ENCODE measurements at places on chromosomes 11 and 22. TPM values are rescaled to one million over a fixed set of nuclear protein-coding genes. Genes with fewer than 3 reads are reported as not detected.

- no peak for DNase-seq
These were observed 17.3 kb downstream of the MS4A6A start for GRCh38 chr11:60165538-60165937.

DNA sequence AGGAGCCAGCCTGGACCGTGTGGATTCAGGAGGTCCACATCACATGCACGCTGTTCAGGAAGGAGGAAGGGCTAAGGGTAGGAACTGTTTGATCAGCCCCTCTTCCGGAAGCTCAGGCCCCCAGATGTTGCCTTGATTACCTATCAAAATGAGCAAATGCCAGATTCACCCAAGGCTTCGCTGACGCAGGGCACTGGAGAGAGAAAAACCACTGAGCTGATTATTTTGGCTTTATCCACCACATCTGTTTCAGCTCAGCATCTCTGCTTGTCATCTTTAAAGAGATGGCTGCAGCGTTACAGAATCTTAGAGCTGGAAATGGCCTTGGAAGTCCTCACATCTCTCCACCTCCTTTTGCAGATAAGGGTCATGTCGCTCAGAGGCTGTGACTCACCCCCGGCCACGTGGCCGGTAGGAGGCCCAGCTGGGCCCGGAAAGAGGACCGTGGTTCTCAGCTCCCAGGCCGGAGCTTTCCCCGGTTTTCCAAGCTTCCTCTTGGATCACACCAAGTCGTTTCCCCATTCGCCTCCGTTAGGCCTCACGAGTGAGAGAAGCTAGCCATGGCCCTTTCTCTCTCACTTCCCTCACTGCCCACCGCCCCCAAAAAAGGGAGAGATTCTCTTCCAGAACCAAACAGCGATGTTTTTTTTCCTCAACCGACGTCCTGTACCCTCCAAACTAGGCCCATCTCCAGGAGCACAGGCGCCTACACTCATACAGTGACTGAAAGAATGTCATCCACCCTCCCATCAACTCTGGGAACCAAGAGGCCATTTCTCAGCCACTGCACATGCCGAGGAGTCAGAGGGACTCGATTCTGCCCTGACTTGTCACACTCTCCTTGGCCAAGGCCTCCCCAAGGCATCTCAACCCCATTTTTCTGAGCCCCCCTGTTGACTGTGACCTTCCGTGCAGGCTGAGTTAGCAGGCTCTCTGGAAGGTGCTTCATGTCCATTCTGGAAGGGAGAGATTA is 37.6 kb downstream of the LIF start:
- DNase-seq: no peak

GRCh38 chr11:10930224-10930971 is 72.5 kb upstream of the ZBED5 start:
- no peak for DNase-seq

GRCh38 chr22:17912945-17913721 is 111.2 kb downstream of the MICAL3 start:
- no peak for DNase-seq

GRCh38 chr11:27139742-27140367 is 99.2 kb downstream of the BBOX1 start:
- no peak for DNase-seq

DNA sequence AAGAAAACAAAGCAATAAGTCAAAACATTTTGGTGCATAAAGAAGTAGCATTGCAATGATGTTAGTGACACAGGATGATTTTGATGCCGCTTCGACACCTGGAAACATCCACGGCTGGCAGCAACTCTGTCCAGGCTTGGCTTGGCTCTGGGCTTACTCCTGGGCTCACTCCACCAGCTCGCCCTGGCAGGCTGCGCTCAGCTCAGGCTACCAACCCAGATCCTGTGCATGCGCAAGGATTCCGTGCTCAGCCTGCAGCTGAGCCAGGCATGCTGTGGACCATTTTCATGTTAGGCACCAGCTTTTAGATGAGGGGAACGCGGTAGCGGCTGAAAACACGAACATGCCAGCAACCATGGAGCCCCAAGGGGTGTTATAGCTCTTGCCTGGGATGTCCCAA is 66.0 kb downstream of the SLC25A17 start:
- no peak for DNase-seq

- DNase-seq: no peak
These were observed 861 bp upstream of the LTBP3 start for GRCh38 chr11:65558930-65559509.

ZNRF3 gene
- polyA plus RNA-seq: 31.7 TPM

PDGFB gene
- polyA plus RNA-seq: 13.0 TPM
